Dorsolateral prefrontal cortex (tissue), 122 donors: ENCODE measurements at places on chromosomes 1 and 21.
A peak's percentile ranks its signal among the peaks of the same experiment; 100 is the strongest.

GRCh38 chr1:178528953-178529335, 16.0 kb downstream of the TEX35 start:
- DNase-seq = no peak

- no peak for DNase-seq
Measured at GRCh38 chr1:89598450-89599331, 34.2 kb upstream of the LRRC8C start.

DNA sequence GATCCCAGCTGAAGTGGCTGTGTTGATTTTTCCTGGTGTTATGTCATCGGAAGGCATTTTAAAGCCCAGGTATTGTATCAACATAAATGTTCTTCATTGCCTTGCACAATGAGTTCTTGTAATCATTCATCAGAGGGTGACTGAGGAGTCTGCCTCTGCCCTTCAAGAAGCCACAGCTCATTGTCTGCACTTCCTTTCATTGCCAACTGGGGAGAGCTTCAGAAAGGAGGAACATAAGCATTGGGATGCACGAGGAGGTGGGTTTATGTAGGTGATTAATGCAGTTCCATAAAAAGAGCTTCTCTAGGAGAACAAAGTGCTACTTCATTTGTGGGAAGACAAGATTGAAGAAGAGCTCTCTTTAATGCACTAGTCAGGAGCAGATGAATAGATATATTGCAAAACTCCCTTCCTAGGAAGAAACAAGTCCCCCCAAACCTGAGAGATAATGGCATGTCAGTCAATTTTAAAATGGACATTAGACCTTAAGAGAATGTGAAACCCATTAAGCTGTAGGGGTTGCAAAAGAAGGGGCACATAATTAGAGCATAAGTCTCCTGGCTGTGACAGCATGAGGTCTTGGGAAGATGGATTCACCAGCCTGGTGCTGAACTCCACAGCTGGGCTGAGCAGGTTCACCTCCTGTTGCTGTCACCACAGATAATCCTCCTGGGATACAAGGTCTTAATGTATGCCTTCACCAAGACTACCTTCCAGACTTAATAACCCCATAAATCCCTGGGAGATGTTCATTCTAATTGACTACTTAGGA, 124.6 kb downstream of the BACH1 start:
- no peak for DNase-seq

GRCh38 chr1:169739980-169740379, 6.1 kb upstream of the SELE start:
- no peak for DNase-seq

GRCh38 chr21:42301371-42302075, 13.7 kb downstream of the TFF3 start:
- no peak for DNase-seq

DNA sequence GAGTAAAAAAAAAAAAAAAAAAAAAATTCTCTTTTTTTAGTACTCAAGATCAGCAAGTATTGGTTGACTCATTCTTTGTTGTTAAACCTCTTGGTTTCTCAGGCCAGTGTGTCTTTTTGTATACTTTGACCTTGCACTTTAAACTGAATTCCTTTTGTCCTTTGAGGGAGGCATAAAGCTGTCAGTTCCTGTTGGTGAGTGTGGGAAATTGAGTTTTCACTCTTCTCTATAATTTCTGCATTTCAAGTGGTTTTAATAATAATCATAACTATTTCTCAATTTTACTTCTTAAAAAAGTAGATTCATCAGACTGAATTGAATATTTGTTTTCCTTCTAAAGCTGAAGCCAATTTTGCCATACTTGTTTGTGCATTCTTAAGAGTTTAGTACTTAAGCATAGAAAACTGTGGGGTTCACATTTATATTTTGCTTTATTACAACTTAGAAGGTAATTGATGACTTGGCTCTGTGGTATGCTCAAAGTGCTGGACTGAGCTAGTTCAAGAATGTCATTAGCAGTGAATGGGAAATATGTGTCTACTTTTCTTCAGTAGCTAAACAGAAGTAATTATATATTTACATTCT, 43.4 kb downstream of the ITSN1 start:
- no peak for DNase-seq

DNA sequence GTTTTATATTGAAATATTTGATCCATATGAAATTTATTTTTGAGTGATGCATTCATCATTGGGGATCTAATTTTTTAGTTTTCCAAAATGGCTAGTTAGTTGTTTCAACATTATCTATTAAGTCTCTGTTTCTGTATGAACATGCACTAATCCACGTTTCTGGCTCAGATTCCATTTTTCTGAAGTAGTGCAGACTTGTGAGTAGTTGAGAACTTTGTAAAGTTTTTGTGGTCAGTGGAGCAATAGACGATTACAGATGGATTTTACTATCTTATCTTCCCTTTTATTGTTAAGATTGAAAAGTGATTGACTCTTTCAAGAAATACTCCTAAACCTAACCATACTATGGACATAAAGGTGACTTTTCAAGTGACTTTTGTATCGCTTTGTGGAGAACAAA, 16.7 kb downstream of the SOAT1 start:
- DNase-seq = no peak

DNA sequence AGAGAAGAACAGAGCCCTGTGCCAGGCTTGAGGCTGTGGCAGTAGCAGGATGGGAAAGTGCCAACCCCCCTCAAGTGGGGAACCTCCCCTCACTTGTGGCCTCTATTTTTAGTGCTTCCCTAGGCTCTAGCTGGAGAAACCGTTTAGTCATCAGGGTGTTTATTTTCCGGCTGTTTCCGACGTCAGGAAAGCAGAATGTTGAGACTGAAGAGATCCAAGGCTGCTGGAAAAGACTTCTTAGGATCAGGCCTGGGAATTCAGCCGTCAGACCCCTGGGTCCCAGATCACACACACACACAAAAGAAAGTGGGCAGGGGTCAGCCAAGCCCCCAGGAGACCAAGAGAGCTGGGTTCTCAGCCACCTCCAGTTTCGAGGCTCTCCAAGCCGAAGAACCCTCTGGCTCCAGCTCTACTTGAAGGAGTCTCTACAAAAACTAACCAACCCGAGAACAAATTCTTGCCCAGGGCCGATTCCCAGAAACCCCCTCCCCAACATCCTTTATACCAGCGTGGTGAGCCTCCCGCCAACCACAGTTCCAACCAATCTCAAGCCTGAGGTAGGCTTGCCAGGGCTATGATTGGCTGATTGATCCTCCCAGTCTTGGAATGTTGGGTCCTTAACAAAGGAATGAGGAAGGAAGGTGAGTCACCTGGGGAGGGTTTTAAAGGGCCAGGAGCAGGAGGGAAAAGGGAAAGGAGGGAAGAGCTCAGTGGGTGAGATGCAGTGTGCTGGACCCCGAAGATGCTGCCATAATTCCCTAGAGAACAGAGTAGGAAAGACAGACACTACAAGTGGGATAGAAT, 2.5 kb upstream of the MEF2D start:
- no peak for DNase-seq

DNA sequence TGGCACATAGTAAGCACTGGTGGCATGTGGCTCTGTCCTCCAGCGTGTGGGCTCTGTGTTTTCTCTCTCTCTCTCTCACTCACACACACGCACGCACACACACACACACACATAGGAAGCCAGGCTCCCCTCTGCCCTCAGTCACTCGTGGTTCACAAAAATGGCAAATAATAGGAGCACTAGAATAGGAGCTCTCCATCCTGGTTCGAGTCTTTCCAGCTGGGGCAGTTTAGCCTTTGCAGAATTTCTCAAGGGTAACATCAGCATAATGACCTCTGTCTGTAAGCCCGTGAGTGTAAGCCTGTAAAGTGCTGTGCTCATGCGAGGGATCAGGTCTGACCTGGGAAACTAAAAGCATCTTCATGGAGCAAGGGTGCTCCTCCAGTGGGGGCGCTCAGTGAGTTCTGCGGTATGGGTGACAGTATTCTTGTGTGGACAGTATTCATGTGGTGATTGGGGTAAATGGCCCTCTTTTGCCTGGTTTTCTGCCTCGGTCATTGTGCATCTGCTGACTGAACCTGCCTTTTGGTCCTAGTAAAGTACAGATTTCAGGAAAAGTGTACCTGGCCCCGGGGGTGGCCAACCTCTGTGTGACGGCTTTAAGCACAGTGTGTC, 842 bp upstream of the ZC3H12A start:
- peak; percentile 39 for DNase-seq

DNA sequence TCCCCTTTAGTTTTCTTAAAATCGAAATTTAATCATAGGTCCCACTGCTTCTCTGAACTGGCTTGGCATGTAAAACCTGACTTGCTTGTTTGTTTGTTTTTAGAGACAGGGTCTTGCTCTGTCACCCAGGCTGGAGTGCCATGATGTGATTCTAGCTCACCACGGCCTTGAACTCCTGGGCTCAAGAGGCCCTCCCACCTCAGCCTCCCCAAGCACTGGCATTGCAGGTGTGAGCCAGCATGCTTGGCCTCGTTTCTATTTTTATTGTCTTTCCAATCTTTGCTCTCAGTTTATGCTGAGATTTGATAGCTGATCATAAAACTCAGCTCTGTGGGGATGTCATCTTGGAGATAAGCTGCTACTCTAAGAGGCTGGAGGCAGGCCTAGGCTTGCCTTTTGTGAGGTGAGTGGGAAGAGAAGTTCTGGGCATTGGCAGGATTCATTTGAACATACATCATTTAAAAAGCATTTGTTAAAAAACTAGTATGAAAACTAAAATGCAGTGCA, 51.5 kb upstream of the GCLM start:
- no peak for DNase-seq

- no peak for DNase-seq
Measured at GRCh38 chr1:208559597-208560329, 315.6 kb upstream of the PLXNA2 start.

DNA sequence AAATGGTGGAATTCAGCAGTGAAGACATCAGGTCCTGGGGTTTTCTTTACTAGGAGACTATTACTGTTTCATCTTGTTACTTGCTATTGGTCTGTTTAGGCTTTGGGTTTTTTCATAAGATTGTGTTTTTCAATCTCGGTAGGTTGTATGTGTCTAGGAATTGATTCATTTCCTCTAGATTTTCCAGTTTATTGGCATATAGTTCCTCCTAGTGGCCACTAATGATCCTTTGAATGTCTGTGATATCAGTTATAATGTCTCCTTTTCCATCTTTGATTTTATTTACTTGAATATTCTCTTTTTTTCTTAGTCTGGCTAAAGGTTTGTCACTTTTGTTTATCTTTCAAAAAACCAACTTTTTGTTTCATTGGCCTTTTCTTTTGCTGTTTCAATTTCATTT, 233.0 kb downstream of the RWDD3 start:
- no peak for DNase-seq

- no peak for DNase-seq
Measured at GRCh38 chr21:44972301-44972814, 32.5 kb downstream of the SLX9 start.

GRCh38 chr1:107976836-107977235, 11.9 kb upstream of the VAV3 start:
- no peak for DNase-seq
